Parietal lobe (tissue), 2 donors: ENCODE measurements at places on chromosomes 6 and 20. TPM values are rescaled to one million over a fixed set of nuclear protein-coding genes. Genes with fewer than 3 reads are reported as not detected.

PSMG4 gene
- total RNA-seq: 70.1 TPM

MEI4 gene
- total RNA-seq: 0.31 TPM

JPH2 gene
- total RNA-seq: not detected

OR2J3 gene
- not detected for total RNA-seq

DNAAF9 gene
- 70.7 TPM for total RNA-seq

SIM1 gene
- total RNA-seq: not detected

FERMT1 gene
- 2.8 TPM for total RNA-seq

TMC2 gene
- 7.5 TPM for total RNA-seq

NNAT gene
- total RNA-seq: 333 TPM

POU5F1 gene
- total RNA-seq: not detected

PGC gene
- not detected for total RNA-seq

SLC22A7 gene
- total RNA-seq: 1.9 TPM

COX7A2 gene
- total RNA-seq: 99.8 TPM

ABHD16B gene
- not detected for total RNA-seq

TREML1 gene
- not detected for total RNA-seq

SIRPD gene
- total RNA-seq: not detected

PRSS16 gene
- total RNA-seq: 0.31 TPM

GCNT2 gene
- total RNA-seq: 26.3 TPM

HRH3 gene
- 0.31 TPM for total RNA-seq

LY86 gene
- 1.3 TPM for total RNA-seq

PRR18 gene
- total RNA-seq: not detected

ZSWIM3 gene
- 14.4 TPM for total RNA-seq
